ENCODE measurements at places on chromosomes 16 and 17.
A peak's percentile ranks its signal among the peaks of the same experiment; 100 is the strongest.

DNA sequence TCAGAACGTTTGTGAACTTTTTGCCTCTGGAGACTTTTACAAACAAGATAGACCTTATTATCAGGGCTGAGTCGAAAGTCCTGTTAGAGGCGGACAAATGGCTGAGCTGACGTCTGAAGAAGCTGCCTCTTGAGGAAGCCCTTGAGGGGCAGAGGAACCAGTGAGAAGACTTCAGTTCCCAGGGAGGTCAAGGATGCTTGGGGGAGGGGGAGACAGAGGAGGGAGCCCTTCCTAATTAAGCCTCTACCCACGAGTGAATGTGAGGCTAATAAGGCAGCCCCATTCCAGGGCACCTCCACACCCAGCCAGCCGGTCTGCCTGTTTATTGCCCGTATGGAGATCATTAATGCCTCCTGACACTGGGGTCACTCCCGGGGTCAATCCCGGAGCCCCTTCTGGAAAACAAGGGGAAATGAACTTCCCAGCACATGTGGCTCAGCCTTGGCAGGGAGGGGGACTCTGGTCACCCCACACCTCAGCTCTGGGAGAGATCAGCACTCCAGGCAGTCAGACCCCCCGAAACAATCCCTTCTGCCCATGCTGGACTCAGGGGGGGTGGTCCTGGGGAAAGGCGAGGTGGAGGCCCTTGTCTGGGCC, 9.2 kb upstream of the TBX4 start:
- no peak for DNase-seq

GRCh38 chr16:51562891-51563290, 411.8 kb upstream of the SALL1 start:
- DNase-seq = no peak

- DNase-seq = no peak
Measured at GRCh38 chr17:57004944-57005579, 27.1 kb downstream of the SCPEP1 start.

DNA sequence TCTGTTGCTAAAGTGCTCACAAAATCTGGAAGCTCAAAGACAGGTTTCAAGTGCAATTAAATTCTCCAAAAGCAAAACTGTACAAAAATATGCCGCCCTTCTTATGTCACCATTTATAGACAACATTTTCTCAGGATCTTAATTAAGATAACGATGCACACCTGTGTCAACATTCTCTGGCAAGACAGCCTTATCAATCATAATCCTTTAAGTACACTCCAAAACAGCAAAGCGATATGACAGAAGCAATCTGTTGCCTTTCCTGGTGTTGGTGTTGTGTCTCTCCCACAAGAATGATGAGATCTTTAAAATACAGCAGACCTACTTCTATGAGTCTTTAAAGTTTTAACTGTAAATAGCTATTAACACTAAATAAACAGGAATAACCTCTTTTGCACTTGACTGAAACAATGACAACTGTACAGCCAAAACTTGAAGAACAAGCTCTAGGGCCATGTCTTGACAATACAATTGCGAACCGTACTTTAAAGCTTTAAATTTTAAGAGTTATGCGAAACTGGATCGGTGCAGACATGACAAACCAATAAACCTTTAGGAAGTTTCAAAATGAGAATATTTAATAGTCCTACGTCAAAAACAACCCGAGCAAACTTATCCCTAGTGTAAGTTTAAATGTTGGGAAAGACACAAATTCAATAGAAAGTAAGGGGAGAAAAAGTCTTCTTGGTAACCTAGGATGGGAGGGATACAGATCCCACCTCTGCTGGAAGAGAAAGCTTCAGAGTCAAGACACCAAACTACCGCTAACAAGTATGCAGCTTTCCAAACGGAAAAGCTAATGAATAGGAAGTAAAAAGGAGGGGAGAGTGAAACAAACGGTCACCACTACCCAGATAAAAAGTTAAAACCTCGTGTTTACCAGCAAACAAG, 3.3 kb upstream of the IRX5 start:
- DNase-seq = no peak

GRCh38 chr17:80861892-80862291, 129.7 kb upstream of the CHMP6 start:
- DNase-seq = peak; percentile 62

DNA sequence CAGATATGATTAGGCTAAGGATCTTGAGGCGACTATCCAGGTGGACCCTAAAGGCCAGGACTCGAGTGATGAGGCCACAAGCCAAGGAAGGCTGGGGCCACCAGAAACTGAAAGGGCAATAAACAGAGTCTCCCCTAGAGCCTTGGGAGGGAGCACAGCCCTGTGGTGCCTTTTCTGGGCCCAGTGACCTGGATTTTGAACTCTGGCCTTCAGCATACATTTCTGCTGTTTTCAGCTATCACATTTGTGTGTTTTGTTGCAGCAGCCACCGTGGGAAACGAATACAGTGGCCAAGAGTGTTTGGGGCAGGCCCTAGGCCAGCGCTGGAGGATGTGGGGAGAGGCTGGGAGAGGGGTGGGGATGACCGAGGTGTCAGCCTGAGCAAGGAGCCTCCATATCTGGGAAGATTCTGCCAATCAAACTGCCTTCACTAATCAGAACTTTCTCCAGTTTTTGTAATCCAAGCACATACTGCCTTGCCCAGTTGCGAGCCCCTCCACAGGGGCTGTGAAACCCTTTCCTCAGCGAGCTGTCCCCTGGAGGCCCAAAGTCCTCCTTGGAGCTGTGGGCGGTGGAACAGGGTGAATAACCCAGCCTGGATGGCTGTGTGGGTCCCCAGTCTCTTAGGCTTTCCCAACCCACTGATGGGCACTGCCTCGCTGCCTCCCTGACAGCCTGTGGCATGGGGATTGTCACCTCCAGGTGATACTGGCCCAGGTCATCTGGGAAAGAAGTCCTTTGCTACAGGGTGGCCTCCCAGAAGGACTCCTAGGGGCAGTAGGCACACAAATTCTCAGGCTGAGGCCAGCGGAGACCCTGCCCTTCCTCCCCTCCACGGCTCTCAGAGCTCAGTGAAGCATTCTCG, 16.8 kb downstream of the B9D1 start:
- no peak for DNase-seq

DNA sequence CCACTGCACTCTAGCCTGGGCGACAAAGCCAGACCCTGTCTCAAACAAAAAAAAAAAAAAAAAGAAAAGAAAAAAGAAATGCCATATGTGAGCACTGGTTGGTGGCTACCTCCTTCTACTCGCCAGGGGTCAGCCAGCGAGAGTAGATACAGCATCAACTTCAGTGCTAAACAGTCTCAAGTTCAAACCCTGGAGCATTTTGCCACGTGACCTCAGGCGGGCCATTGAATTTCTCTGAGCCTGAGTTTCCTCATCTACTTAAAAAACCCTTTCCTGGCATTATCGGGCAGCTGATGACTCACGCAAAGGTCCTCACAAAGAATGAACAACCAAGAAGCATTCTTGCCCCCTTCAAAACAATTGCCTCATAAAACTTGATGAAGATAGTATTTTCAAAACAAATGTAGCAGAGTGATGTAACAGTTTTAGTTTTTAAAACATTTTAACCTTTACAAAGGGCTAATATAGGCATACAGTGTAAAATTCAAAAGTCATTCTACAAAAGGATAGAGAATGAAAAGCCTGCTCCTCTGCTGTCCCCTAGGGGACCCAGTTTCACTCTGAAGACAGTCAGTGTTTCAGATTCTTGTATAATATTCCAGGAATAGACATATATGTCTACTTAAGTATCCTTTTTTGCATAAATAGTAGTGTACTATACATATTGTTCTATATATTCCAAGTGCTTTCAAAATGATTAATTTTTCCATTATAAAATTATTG, 28.4 kb downstream of the DNAH2 start:
- no peak for DNase-seq

- DNase-seq = no peak
Measured at GRCh38 chr17:15231851-15232516, 33.1 kb downstream of the PMP22 start.

- no peak for DNase-seq
Measured at GRCh38 chr17:16425698-16426659, 10.6 kb downstream of the TRPV2 start.

DNA sequence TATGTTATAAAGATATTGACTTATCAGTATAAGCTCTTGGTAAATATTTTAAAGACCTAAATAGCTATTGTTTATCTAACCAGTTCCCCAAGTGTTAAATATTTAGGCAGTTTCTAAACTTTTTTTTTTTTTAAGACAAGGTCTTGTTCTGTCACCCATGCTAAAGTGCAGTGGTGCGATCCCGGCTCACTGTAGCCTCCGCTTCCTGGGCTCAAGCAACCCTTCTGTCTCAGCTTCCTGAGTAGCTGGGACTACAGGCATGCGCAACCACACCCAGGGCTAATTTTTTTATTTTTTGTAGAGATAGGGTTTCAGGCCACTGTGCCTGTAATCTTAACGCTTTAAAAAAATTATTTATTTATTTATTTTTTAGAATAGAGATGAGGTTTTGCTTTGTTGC, 43.5 kb downstream of the SNX29 start:
- DNase-seq = no peak

- DNase-seq = no peak
Measured at GRCh38 chr16:75556431-75556950, 439 bp upstream of the TMEM231 start.

DNA sequence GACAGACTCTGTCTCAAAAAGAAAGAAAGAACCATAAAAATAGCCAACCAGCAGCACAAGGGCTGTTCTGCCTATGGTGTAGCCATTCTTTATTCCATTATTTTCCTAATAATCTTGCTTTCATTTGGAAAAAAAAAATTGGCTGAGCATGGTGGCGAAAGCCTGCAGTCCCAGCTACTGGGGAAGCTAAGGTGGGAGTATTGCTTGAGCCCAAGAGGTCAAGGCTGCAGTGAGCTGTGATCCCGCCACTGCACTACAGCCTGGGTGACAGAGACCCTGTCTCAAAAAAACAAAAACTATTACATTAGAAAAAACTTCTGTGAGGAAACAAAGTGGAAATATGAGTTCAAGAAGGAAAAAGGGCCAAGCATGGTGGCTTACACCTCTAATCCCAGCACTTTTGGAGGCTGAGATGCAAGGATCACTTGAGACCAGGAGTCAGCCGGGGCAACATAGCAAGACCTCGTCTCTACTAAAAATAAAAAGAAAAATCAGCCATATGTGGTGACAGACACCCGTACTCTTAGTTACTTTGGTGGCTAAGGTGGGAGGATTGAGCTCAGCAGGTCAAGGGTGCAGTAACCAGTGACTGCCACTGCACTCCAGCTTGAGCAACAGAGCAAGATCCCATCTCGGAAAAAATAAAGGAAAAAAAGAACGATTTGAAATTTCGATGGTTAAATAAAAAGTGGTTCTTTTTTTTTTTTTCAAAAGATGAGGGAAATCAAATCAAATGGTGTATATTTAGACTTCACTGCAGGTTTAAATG, 2.5 kb downstream of the DCAKD start:
- no peak for DNase-seq

GRCh38 chr17:38719289-38719942, 10.7 kb upstream of the CISD3 start:
- DNase-seq = no peak

DNA sequence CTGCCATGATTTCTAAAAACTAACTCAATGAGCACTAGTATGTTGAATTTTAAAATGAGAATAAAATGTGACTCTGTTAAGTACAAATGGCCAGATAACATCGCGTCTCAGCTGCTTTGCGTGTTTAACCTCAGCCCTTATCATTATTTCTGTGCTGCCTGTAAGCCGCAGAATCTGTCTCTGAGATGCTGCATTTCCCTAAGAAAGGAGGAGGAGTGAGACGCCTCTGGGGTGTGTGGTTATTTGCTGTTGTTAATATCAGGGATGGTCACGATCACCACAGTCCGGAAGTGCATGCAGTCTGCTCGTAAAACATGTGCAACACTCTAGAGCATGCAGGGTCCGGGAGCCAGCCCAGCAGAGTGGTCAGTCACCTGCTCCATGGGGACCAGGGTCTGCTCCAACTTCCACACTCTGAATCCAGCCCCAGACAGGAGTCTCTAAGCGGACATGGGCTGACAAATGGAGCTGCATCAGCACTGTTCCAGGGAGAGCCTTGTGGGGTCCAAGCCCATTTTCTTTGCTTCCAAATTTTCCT, 342.5 kb downstream of the MAF start:
- DNase-seq = peak; percentile 16

GRCh38 chr17:27518048-27518447, 61.8 kb downstream of the KSR1 start:
- no peak for DNase-seq
